D721Med (cell line): ENCODE measurements at places on chromosomes 4 and X.

DNA sequence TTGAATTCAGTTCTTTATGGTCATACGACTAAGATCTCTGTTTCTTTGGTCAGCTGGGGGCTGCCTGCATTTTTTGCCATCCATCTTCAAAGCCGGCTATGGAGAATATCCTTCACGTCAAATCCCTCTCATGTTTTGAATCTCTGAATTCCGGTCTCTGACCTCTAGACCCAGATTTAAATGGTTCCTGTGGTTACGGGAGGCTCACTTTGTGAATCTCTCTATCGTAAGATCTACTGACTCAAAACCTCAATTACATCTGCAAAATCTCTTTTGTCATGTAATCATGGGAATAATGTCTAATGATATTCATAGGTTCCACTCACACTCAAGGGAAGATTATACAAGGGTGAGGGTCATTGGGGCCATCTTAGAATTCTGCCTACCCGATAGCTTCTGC, 5.7 kb upstream of the MPC1L start:
- DNase-seq = no peak

DNA sequence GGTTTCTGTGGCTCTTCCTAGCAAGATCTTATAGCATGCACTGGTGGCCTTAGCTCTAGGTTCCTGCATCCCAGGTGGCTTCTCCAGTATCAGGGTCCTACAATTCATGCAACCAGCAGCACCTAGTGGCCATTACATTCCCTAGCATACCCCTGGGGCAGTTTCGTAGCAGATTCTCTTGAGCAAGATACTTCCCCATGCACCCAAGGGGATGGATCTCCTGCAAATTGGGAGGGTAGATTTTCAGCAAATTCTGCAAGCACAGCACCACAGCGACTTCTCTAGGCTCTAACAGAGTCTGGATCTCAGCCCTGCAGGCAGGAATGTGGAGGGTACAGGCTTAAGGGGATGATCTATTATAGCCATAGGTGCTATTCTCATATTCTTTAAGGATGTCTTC, 13.1 kb upstream of the SLC9B1 start:
- no peak for DNase-seq

DNA sequence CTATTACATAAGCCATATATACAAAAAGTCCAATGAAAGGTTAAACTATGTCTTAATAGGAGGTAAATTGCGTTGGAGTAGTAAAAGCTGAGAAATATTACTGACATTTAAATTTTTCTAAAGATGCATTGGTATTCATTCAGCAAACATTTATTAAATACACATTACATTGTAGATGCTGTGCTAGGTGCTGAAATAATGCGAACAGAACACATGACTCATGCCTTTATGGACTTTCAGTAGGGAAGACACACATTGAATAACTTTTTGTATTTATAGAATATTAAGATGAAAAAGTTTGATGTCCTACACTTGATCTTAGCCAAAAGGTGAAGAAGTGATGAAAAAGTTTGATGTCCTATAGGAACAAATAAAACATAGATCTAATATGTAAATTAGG, 871.1 kb upstream of the SLIT2 start:
- no peak for DNase-seq

DNA sequence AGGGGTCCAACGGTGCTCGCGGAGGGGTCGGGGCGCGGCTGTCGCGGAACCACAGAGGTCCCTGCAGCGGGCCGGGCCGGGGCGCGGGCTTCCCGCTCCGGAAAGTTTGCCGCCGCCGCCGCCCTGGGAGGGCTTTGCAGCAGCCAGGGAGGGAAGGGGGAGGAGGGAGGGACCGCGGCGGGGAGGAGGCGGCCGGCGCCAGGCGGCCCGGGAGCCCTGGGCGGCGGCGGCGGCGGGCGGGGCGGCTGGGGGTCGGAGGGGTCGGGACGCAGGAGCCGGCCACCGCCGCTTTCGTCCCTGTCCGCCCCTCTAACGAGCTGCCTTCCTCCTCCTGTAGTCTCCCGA, 375 bp downstream of the FGFR3 start:
- no peak for DNase-seq

DNA sequence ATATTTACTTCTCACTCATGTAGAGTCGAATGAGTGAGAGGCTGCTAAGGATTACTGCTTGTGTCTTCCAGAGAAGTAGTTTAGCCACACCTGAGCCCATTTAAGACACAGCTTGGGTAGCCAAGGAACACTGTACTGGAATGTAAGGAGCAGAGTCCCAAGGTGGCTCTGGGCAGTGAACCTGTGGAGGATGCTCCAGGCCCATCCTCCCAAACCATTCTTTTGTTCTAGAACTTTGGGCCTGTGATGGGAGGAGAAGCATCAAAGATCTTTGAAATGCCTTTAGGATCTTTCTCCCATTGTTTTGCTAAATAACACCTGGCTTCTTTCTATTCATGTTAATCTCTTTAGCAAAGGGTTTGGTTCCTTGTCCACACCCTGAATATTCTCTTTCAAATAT, 162.2 kb downstream of the KLHL4 start:
- DNase-seq = no peak

DNA sequence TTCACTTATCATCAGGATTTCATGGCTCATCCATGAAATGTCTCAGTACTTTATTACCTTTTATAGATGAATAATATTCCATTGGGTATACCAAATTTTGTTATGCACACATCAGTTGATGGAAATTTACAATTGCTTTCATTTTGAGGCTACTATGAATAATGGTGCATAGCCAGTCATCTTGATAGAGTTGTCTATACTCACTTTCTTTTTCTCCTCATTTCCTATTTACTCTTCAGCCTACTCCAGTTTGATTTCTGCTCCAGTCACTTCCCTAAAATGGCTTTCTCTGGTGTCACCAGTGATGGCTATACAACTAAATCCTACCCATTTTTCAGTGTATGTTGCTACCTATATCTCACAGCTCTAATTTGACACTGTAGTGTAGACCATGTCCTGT, 743.5 kb upstream of the MAGEB2 start:
- no peak for DNase-seq

DNA sequence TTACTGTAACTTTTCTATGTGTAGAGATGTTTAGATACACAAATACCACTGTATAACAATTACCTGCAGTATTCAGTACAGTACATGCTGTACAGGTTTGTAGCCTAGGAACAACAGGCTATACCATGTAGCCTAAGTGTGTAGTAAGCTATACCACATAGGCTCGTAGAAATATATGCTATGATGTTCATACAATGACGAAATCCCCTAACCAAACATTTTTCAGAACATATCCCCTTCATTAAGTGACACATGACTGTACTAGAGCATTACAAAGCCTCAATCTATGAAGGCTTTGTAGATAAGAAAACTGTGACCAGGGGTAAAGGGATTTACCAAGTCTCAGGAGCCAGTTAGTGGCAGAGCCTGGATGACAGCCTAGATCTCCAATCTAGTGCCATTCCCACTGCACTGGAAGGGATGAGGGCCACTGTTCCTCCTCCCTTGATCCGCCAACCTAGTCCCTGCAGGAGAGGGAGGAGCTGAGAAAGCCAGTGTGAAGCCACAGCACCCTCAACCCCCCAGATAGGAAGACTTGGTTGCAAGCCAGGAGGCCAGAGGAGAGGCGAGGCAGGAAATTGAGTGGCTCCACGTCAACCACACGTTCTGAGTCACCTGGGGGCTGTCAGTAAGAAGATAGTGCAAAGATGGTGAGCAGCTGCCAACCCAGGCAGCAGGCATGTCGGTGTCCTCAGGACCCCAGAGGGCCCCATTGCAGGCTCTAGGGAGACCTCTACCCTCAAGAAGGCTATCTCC, 227.7 kb downstream of the BCOR start:
- no peak for DNase-seq

DNA sequence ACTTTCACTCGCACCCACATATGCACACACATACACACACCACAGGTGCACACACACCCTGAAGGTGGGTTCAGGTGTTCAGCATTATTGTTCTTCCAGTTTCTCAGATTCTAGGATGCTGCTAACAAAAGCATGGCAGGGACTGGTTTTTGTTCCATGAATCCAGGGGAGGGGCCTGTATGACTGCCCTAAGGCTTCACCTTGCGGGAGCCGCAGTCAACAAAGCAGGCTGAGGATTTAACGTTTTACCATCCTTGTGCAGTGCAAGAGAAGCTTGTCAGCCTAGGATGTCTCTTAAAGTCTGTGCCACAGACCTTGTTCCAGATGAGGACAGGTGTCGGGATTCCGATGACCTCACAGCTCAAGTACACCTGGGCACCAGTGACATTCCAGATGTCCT, 61.8 kb downstream of the POLR2B start:
- DNase-seq = no peak

DNA sequence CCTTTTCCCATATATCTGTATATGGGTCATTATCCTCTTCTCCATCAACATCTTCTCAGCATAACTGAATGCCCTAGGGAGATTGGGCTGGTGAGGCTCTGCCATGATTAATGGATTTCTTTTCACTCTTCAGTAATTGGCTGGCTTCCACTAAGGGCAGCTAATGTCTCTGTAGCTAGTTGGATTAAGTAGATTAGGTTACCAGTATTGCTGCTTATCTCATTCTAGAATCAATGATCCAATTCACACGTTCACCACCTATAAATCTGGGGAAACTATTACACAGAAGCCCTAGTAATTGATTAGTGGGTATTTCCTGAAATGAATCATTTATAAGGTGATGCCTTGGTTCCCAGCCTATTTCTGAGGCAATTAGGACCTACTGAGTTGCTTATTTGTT, 94.8 kb downstream of the KDR start:
- DNase-seq = no peak

DNA sequence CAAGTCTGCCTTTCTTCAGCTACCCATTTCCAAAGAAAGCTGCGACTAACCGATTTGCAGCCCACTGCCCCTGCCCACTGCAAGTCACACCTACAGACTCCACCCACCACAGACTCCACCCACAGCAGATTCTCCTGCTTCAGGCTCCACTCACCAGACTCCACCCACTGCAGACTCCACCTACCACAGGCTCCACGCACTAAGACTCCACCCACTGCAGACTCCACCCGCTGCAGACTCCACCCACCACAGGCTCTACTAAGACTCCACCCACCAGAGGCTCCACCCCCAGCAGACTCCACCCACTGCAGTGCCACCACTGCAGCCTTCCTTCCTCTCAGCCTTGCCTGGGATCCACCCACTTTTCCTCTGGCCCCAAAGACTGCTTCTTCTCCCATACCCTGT, 41.3 kb downstream of the ABLIM2 start:
- no peak for DNase-seq

DNA sequence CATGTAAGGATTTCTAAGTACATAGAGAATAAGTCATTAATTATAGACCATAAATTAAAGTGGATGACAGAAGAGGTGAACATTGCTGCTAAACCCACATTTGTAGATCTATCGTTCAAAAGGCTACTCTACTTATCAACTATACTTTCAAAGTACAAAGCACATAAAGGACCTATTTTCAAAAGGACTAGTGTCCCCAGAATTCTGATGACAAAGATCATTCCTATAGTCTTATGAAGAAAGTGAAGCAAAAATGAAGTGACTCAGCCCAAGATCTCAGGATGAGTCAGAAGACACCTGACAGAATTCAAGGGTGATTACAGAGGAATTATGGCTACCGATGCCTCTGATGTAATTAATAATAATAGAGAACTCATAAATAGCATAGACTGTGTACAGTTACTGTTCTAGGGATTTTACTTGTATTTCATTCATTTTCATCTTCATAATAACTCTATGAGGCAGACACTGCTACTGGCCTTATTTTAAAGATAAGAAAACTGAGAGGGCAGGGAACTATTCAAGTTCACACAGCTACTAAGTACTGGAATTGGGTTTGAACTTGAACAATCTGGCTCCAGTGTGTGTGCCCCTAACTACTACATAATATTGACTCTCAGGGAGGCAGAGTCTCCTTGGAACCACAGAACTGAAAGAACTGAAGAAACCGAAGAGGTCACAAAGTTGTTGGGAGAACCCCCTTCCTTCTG, 17.1 kb downstream of the USP46 start:
- no peak for DNase-seq

DNA sequence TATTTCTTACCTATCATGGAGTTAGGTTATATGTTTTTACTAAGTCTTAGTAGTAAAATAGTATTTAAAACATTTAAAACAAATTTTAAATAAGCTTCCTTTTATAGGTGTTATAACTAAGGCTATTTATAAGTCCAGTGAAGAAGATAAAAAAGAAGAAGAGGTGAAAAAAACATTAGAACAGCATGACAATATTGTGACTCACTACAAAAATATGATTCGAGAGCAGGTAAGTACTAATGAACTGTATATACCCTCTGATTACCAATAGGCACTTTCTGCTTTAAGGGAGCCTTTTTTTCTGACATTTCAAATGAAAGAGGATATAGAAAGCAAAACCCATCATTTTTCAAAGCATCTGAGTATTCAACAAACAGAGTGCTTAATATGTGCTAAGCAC, 76.6 kb downstream of the USO1 start:
- DNase-seq = no peak

DNA sequence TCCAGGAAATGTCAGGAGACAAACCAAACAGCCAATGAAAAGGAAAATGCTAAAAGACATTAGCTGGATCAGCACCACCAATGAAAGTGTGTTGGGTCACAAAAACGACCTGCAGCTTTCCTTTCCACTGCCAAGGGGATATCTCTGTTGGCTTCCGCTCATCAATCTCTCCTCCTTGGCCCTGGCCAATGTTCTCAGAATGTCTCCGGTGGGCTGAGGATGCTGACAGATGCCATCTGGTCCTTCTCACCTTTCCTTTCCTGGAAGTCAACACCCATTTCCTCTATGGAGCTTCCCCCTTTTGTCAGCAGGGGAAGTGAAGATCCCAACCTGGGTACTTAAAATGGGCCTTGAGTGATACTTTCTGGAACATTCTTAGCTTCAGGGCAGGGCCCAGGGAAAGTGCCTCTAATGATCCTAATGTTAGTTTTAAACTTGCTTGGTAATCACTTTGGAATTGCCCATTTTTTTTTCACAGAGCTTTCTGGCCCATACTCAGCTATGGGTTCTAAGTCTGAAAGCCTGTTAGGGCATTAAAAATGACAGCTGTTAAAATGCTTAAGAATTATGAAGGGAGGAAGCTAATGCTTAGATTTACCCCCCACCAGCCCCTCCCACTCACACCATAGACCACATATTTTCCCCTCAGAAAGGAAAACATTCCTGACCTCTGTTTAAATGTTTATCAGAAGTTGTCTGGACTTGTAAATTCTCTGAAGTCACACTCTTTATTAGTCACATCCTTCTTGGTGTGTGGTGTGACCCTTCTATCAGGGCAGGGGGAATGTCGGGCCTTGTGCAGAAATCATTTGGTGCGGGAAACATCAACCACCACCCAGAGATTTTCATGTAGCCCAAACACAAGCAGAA, 29.2 kb downstream of the IGFBP7 start:
- no peak for DNase-seq

DNA sequence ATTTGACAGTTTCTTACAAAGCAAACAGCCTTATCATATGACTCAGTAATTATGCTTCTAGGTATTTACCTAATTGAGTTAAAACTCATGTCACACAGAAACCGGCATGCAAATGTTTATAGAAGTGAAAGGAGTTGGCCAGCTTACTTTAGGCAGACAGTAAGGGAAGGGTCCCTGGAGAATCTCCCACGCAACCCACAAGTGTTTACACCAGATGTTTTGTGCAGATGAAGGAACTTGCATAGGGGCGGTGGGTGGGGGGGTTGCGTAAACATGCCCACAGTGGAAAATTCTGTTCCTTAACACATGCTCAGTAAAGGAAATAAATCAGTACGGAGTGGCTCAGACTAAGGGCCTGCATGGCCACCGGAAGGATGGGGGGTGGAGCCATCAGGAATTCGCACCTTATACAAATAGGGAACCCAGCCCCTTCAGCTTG, 330.5 kb upstream of the AADAT start:
- DNase-seq = no peak

- no peak for DNase-seq
Measured at GRCh38 chr4:188841523-188841922, 702.3 kb downstream of the TRIML1 start.

GRCh38 chrX:15971696-15972095, 117.1 kb upstream of the AP1S2 start:
- DNase-seq = no peak
